ENCODE measurements at places on chromosomes 6 and 20. TPM values are rescaled to one million over a fixed set of nuclear protein-coding genes. Genes with fewer than 3 reads are reported as not detected.

DNA sequence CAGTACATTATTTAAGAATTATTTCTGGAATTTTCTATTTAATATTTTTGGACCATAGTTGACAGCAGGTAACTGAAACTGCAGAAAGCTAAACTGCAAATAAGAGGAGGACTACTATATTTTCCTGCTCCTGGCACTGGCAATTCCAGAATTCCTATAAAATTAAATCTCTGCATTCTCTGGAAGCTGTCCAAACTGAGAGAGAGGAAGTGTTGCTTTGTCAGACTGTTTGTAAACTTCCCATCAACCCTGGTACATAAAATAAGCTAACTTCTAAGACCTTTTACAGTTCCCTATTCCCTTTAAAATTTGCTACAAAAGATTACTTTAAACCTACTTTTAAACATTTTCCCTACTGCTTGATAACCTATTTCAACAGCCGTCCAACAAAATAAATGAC, 196.1 kb upstream of the RUNX2 start:
- DNase-seq = no peak

DNA sequence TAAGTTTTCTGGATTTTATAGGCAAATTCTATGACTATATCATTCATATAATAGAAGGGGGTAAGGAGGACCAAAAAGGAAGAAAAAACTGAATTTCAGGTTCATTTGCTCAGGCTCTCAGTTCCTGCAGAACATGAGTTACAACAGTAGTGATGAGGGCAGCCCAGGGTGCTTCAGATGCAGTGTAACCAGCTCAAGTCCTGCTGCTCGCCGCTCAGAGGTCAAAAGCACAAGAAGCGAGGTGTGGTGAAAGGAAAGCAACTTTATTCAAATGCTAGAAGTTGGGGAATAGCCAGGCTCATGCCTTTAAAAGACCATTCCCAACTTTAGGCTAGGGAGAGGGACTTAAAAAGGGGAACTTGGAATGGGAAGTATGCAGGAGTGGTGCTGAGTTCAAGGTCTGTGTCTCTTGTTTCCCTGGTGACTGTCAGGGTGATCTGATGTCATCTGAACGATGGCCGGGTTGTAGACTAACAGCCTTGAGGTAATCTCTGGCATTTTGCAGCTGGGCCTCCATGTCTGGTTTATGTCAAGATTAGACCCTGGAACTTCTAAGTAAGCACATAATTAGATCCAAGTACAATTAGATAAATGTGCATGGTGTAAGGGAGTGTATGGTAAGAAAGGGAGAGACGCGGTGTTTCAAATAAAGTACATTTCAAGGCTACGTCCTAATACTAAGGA, 14.5 kb upstream of the SEC63 start:
- no peak for DNase-seq

DNA sequence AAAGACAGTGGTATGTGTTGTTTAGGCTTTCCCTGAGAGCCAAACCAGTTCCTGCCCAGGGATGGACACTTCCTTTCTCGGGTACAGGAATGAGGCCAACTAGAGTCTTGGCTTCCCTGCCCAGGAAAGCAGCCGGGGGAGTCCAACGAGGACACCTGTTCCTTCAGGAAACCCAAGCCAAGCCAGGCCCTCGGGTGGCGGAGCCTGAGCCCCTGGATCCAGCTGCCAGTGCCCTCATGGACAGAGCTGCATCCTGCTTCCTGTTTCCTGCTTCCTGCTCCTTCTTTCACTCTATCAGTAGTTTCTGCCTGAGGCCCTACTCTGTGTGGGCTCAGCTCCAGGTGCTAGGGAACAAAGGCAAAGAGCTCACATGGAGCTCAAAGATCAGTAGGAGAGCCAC, 7.9 kb upstream of the SIRPA start:
- no peak for DNase-seq

DNA sequence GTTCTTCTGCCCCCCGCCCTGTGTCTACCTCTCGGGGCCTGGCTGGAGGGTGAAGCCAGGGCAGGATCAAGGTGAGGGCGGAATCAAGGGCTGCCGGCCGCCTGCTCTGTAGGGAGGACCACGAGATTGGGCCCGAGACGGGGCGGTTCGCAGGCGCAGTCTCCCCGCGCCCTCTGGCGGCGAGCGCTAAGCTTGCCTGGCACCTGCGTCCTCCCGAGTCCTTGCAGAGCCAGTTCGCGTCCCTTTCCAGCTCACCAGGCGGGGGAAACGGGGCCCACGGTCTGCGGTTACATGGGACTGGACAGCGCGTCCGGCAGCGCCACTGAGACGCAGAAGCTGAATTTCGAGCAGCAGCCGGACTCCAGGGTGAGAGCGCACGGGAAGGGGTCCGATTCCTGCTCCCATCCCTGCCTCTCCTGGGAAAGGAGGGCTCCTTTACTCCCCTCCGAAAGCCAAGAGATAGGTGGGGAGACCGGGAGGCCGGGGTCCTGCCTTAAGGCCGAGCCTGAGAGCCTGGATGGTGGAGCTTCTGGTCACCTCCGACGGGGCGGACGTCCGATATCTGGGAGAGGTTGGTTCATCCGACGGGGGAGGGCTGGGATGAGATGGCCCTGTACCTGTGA, 3.6 kb upstream of the MATN4 start:
- DNase-seq = no peak

- DNase-seq = peak; percentile 45
These were observed 265.0 kb downstream of the ADGRG6 start for GRCh38 chr6:142566628-142567396.

DNA sequence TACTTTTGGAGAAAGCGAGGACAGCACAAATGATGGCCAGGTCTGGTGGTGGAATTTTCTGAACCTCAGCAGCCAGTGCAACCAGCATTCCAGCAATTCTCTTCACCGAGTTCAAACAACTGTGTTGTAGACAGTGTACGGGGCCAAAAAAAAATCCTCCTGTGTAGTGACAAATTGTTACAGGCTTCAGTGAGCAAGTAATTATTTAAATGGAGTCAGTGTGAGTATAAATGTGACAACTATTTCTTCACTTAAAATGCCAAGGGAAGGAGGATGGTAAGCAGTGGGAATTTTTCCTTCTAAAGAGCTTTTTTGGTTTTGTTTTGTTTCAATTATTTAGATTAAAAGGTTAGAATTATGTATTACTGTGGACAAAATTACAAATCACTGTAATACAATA, 154.1 kb downstream of the TMEM242 start:
- no peak for DNase-seq

DNA sequence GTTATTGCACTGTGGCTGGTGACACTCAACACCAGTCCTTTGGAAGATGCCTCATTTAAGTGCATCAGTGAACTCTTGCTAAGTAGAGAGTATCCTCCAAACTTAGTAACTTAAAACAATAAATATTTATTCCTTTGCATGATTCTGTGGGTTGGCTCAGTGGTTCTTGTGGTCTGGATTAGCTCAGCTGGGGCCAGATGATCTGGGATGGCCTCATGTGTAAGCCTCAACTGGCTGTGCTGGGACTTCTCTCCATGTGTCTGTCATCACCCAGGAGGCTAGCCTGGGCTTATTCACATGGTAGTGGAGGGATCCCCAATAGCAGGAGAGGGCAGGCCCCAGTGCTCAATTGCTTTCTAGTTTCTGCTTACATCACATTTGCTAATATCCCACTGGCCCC, 8.3 kb downstream of the LRRN4 start:
- DNase-seq = no peak

- DNase-seq = no peak
These were observed 18.1 kb downstream of the STXBP5 start for GRCh38 chr6:147222160-147222838.

Gene SAMD3
- 2.0 TPM for total RNA-seq

GRCh38 chr6:156650896-156651390, 126.2 kb upstream of the ARID1B start:
- no peak for DNase-seq
